ENCODE measurements at places on chromosomes 3 and 15.

DNA sequence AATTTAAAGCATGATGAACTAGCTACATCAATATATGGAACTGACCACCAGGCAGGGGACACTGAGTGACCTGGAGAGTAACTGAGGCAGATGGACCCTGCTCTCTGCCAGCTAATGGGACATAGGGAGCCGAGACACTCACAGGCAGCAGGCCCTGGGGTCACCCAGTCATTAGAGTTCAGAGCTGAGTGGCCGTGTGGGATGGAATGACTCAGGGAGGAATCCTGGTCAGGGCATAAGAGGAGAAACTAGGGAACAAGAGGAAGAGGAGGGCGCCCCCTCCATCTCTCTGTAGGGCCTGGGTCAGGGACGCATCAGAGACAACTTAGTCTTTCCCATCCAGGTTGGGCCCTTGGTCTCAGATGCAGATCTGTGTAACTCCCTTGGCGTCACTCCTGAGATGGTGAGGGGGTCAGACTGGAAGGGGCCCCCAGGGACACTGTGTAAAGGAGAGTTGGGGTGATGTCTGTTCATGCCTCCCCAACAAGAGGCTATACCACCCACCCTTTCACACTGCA, 39.8 kb downstream of the CCDC12 start:
- H3K4me3 ChIP-seq, result no peak overlapping the region
- peaks cover 87% of the 10 kb centered on the region for H3K4me1 ChIP-seq
- H3K36me3 ChIP-seq, result peaks cover 18% of the 10 kb centered on the region
- DNase-seq, result no peak

DNA sequence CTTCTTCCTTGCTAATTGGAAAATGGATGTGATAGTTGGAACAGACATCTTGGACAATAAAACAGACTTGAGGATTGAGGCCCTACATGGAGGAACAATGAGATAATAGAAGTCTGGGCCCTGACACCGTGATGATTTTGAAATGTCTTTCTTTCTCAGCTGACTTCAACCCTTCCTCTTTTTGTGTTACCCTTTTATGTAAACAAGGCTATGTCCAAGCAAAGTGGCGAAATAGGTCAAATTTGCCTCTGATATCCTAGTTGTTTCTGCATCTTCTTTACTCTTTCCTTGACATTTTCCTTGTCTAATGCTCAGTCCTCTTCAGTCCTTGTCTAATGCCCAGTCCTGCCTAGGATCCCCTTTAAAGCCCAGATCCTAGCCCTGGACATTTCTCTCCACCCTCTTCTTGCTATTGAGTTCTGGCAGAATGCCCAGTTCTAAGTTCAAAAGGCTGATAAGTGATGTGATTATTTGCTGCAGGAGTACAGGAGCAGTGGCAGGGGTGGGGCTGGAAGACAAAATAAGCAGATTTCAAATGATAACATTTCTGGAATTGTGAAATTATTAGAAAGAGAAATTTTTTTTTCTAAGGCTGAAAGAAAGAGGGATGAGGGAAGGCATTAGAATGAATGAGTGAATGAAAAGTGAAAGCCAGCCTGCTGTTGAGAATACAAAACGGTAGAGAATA, 6.5 kb upstream of the VPS8 start:
- H3K36me3 ChIP-seq, result no peaks in the 10 kb centered on the region
- H3K4me3 ChIP-seq, result no peak overlapping the region
- H3K27ac ChIP-seq, result no peak overlapping the region
- no peak for DNase-seq

GRCh38 chr3:129001101-129001805, at the start of gene EFCC1:
EFCC1 (plus strand) TSS chr3:129001304; CDS start chr3:129001629, 325 bp downstream.
- DNase-seq, result no peak
- H3K4me3 ChIP-seq, result peak within 1 kb of the TSS; percentile 51
- H3K27me3 ChIP-seq, result peaks cover 75% of the 10 kb centered on the region
- no peaks in the 10 kb centered on the region for H3K36me3 ChIP-seq

- H3K36me3 ChIP-seq, result no peaks in the 10 kb centered on the region
- H3K4me1 ChIP-seq, result no peaks in the 10 kb centered on the region
- no peak overlapping the region for H3K27ac ChIP-seq
- H3K27me3 ChIP-seq, result no peaks in the 10 kb centered on the region
- DNase-seq, result no peak
- no peak overlapping the region for H3K4me3 ChIP-seq
Measured at GRCh38 chr3:191263365-191263764, 64.3 kb downstream of the OSTN start.

- H3K4me3 ChIP-seq, result no peak overlapping the region
- H3K4me1 ChIP-seq, result no peaks in the 10 kb centered on the region
- H3K27me3 ChIP-seq, result no peaks in the 10 kb centered on the region
- H3K27ac ChIP-seq, result no peak overlapping the region
- DNase-seq, result no peak
Measured at GRCh38 chr15:40821195-40821594, 7.3 kb downstream of the PPP1R14D start.

DNA sequence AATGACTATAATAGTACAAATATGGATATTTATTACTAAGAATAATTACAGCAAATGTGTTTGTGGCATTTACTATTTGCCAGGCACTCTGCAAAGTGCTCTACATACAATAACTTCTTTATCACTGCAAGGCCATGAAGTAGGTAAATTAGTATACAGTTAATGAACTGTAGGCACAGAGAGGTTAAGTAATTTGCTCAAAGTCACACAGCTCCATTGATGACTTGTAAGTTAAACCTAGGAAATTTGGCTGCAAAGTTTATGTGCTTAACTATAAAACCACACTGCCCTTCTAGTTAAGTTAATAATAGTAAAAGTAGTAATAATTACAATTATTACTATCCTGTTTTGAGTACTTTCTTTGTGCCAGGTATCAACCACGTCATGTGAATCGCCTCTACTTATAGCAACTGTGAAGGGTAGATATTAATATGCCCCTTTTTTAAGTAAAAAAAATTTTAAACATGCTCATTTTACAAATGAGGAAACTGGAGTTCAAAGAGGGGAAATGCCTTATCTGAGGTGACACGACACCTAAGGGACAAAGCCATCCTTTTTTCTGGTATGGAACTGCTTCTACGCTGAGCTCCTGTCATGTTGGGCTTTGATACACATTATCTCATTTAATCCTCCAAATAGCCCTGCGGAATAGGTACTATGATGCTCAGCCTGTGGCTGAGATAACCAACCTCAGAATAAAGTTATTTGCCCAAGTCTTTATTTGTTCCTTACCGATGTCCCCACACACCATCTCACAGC, 8.5 kb downstream of the BHLHE40 start:
- DNase-seq, result no peak
- H3K4me3 ChIP-seq, result peak overlapping the region; percentile 66
- peak overlapping the region; percentile 99 for H3K27ac ChIP-seq
- no peaks in the 10 kb centered on the region for H3K27me3 ChIP-seq

GRCh38 chr3:58425782-58426181, 7.8 kb downstream of the PDHB start:
- no peaks in the 10 kb centered on the region for H3K27me3 ChIP-seq
- H3K4me3 ChIP-seq, result no peak overlapping the region
- peaks cover 35% of the 10 kb centered on the region for H3K36me3 ChIP-seq
- H3K27ac ChIP-seq, result no peak overlapping the region

DNA sequence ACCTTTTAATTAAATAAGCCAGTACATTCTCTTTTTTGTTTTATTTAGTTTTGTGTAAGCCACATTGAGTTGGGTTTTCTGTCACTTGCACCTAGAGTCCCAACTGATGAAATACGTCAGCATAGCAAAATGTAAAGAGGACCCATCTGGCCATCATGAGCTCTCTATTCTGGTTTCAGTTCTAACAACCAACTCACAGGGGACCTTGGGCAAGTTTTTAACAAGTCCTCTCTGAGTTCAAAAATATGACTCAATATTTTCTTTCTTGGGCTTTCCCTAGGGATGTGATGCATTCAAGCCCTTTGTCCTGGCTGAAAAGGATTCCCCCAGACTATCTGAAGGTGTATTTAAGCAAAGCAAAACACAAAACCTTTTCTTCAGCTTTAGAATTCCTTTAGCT, 32.9 kb downstream of the PLCH1 start:
- no peaks in the 10 kb centered on the region for H3K27me3 ChIP-seq
- DNase-seq, result no peak
- H3K4me1 ChIP-seq, result no peaks in the 10 kb centered on the region
- H3K36me3 ChIP-seq, result no peaks in the 10 kb centered on the region
- H3K4me3 ChIP-seq, result no peak overlapping the region

DNA sequence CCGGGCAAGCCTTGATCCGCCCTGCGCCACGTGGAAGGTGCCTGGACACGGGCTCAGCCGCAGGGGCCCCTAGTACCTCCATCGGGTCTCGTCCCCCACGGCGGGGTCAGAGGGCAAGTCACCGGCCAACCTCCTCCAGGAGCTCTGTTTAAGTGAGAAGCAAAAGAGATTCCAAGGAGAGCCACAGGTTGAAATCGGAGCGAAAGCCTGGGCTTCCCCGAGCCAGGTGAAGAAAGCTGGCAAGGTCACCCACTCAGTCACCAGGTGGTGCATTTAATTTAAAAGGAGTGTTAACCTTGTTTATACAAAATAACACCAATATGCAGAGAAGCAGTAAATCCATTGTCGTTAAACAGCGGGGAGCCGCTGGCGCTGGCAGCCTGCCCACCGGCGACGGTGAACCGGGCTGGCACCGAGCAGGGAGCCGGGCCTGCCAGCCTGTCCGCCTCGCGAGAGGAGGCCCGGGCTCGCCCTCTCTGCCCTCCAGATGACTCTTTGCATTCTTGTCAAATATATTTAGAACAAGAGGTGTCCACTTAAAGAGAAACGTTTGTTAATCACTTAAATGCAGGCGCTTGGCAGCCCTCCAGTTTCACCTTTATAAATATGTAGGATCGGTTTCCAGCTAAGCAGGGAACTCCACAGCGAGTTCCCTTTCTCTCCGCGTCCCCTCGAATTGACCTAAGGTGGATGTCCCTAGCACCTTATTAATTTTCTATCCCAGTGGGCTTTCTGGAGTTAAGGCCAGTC, 277.3 kb upstream of the NR2F2 start:
- no peak overlapping the region for H3K27ac ChIP-seq
- H3K27me3 ChIP-seq, result no peaks in the 10 kb centered on the region
- DNase-seq, result no peak
- H3K36me3 ChIP-seq, result no peaks in the 10 kb centered on the region
- H3K4me3 ChIP-seq, result peak overlapping the region; percentile 32
- peaks cover 8% of the 10 kb centered on the region for H3K4me1 ChIP-seq

GRCh38 chr15:62928242-62928999, 114.1 kb upstream of the TPM1 start:
- H3K27ac ChIP-seq, result no peak overlapping the region
- DNase-seq, result no peak
- H3K4me1 ChIP-seq, result peaks cover 9% of the 10 kb centered on the region
- no peaks in the 10 kb centered on the region for H3K36me3 ChIP-seq

- no peaks in the 10 kb centered on the region for H3K4me1 ChIP-seq
- H3K27me3 ChIP-seq, result no peaks in the 10 kb centered on the region
- no peaks in the 10 kb centered on the region for H3K36me3 ChIP-seq
- no peak overlapping the region for H3K4me3 ChIP-seq
- no peak for DNase-seq
Measured at GRCh38 chr15:71575474-71576045, 234.8 kb upstream of the NR2E3 start.

DNA sequence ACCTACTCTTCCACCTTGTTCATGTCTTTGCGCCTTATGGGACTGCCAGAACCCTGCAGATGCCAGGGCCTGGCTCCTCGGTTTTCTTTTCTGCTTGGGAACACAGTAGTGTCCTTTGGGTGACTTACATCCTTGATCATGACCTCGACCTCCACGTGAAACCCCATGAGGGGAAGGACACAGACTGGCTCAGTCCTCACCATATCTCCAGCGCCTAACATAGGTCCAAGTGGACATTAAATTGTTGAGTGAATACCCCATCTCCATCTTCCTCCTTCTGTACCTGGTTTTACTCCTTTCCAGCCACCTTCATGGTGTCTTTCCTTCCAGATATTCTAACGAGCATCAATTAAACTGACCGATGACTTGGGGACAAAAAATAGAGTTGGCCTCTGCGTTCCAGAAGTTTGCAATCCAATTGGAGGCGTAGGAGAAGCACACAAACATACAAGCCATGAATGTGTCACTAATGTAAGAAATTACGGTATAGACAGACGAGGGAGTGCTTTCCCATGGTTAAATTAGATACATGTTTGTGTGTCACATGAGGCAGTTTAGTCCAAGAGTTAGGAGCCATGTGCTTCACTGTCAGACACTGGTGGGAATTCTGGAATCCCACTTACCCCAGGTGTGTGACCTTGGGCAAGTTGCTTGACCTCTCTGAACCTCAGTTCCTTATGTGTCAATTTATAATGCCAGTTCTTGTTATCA, 907 bp upstream of the HERC1 start:
- H3K27ac ChIP-seq, result peak overlapping the region; percentile 91
- no peaks in the 10 kb centered on the region for H3K36me3 ChIP-seq
- no peak for DNase-seq
- no peaks in the 10 kb centered on the region for H3K27me3 ChIP-seq
- H3K4me3 ChIP-seq, result peak overlapping the region; percentile 82

DNA sequence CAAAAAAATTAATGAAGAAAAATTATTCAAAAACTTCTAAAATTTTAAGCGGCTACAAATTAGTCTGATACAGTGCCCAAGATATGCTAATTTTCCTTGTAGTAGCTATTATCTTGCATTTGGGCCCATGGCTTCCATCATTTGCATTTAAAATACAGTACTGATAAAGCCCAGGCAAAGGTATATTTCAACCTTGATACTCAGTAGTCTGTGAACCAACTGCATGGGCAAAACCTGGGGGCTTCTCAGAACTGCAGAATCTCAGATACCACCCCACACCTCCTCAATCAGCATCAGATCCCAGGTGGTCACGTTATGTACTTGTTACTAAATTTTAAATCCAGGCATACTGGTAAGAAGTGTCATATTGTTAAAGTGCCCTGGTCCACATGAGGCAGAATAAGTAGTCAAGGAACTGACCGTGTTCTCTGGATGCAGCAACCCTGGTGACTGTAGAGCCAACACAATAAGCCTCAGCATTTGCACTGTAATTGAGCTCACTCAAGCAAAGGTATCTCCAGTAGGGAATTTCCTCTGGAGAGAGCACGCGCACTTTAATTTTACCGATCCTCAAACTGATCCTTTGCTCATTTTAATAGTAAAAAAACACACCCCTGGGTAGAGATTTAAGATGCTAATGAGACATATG, 31.9 kb downstream of the ZNF385D start:
- H3K27ac ChIP-seq, result no peak overlapping the region
- DNase-seq, result no peak
- H3K4me3 ChIP-seq, result no peak overlapping the region
- no peaks in the 10 kb centered on the region for H3K27me3 ChIP-seq

DNA sequence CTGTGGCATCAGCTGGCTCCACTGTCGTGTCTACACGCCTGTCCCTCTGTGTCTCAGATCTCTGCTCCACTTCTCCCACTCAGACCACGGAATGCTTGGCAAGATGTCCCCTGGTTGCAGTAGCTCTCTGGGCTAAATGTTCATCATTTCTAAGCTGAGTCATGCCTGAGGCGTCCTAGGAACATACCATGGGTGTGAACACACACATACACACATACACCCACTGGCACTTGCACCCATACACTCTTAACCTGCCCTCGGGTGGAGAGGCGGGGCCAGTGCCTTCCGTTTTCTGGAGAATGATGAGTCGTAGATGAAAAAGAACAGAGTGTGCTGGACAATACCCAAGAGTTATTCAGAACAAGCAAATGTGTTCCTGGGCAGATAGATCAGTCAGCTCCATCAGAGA, 72.4 kb downstream of the SENP2 start:
- H3K36me3 ChIP-seq, result no peaks in the 10 kb centered on the region
- no peak for DNase-seq
- H3K27ac ChIP-seq, result peak overlapping the region; percentile 58
- no peak overlapping the region for H3K4me3 ChIP-seq
- H3K27me3 ChIP-seq, result no peaks in the 10 kb centered on the region
